ENCODE measurements at places on chromosomes 4 and X. TPM values are rescaled to one million over a fixed set of nuclear protein-coding genes. Genes with fewer than 3 reads are reported as not detected.

SMARCA1 gene
- 82.0 TPM for total RNA-seq

PLXNB3 gene
- total RNA-seq, result 2.0 TPM

DMP1 gene
- total RNA-seq, result 0.36 TPM

APEX2 gene
- total RNA-seq, result 12.9 TPM

GJB1 gene
- total RNA-seq, result 1.1 TPM

PIN4 gene
- total RNA-seq, result 60.9 TPM

CT45A3 gene
- not detected for total RNA-seq

CYTL1 gene
- total RNA-seq, result 6.6 TPM

XK gene
- total RNA-seq, result not detected

MAGEA9B gene
- total RNA-seq, result not detected

PPP2R2C gene
- total RNA-seq, result not detected

NUDT9 gene
- total RNA-seq, result 38.5 TPM

SYTL4 gene
- not detected for total RNA-seq

CORIN gene
- 0.08 TPM for total RNA-seq
